GM23248 (cell line): ENCODE measurements at places on chromosomes 4 and X. TPM values are rescaled to one million over a fixed set of nuclear protein-coding genes. Genes with fewer than 3 reads are reported as not detected.

GRCh38 chr4:3612281-3612680 lies 80.1 kb upstream of the LRPAP1 start:
- no peaks in the 10 kb centered on the region for H3K36me3 ChIP-seq
- no peaks in the 10 kb centered on the region for H3K4me1 ChIP-seq
- no peak for DNase-seq
- no peak overlapping the region for H3K27ac ChIP-seq

DNA sequence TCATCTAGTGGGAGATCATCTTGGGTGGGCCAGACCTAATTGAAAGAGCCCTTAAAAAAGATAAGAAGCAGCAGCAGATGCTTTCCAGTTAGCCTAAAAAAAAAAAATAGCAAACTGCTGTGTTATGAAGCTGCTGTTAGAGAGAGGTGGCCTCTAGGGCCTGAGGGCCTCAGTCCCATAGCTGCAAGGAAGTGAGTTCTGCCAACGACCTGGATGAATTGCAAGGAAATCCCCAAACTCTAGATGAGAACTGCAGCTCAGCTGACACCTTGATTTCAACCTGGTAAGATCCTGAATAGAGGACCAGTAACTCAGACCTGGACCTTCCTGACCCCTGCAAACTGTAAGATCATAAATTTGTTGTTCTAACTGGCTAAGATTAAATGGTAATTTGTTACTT lies 275.2 kb downstream of the TENM3 start:
- no peak overlapping the region for H3K4me3 ChIP-seq
- H3K27ac ChIP-seq, result no peak overlapping the region
- no peaks in the 10 kb centered on the region for H3K36me3 ChIP-seq

DNA sequence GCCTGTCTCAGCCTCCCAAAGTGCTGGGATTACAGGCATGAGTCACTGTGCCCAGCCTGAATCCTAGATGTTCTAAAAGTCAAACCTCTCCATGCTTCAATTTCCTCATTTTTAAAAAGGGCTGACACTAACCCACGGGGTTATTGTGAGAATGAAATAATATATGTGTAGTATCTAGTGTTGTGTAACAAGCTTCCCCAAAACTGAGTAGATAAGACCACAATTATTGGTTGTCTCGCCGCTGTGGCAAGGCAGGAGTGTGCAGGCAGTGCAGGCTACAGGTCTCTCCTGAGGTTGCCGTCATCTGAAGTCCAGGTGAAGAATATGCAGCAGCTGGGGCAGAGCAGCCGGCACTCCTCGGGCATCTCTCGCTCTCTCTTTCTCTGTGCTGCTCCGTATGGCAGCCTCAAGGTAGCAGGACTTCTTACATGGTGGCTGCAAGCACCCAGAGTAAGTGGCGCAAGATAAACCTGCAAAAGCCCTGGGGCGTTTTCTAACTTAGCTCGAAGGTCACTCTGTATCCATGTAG lies 30.9 kb downstream of the RAB33B start:
- no peak overlapping the region for H3K4me3 ChIP-seq
- H3K4me1 ChIP-seq, result no peaks in the 10 kb centered on the region
- no peak overlapping the region for H3K27ac ChIP-seq
- H3K27me3 ChIP-seq, result no peaks in the 10 kb centered on the region
- no peaks in the 10 kb centered on the region for H3K36me3 ChIP-seq

GRCh38 chrX:16804923-16805464 lies 18.7 kb downstream of the TXLNG start:
- no peaks in the 10 kb centered on the region for H3K36me3 ChIP-seq
- H3K4me1 ChIP-seq, result 0 out of 2 replicates have a peak, but pooled peaks cover 9% of the 10 kb centered on the region
- no peak overlapping the region for H3K4me3 ChIP-seq

DNA sequence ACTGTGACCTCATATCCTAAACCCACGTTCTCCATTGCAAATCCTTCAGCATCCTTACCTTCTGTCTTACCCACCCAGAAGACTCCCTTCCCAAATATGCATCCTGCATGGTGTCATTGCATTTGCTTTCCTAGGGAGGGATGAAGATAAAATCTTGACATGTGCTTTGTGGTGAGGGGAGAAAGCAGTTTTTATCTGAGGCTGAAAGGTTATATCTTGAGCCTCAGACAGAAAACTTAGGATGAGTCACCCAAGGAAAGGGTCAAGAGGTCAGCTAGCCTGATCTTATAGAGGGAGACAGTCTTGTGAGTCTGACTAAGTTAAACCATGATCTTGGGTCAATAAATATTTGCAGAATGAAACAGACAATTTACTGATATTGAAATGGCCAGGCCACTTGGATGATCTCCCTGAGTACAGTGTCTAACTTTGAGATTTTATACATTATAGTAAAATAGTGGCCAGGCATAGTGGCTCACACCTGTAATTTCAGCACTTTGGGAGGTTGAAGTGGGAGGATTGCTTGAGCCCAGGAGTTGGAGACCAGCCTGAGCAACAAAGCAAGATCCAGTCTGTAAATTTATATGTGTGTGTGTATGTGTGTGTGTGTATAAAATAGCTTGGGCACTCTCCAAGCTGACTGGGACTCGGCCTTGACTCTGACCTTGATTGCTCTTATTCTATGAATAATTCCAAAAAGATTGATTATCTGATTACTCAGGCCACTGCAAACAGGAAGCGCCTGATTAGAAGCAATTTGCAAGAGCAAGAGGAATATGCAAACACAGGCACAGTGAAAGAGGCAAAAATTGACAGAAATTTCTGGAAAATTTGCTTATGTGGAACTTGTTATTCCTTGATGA lies 15.4 kb upstream of the FAM9C start:
- H3K4me3 ChIP-seq, result no peak overlapping the region
- no peaks in the 10 kb centered on the region for H3K27me3 ChIP-seq
- peaks cover 10% of the 10 kb centered on the region for H3K4me1 ChIP-seq

Gene TEX13B
- not detected in 2 replicates for polyA plus RNA-seq

Gene AKAP4
- polyA plus RNA-seq, result not detected in 2 replicates
